ENCODE measurements at places on chromosomes 13 and 19.

GRCh38 chr19:42292042-42292960 is 9.6 kb upstream of the PRR19 start:
- DNase-seq, result no peak

DNA sequence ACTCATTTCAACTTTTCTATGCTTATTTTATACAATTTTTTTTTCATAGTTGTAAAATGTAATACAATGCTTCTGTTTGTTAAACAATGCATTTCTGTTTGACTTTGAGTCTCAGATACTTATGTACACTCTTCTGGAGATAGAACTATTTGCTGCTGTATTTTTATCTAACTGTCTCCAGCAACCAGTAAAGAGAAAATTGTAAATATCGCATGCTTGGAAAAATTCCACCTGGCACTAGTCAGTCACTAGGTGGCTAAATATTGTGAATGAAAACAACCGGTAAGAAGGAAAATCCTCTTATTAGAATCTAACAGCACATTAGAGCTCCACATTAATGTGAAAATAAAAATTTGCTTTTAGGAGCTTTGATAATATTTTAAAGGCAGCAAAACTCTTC is 876.5 kb downstream of the PCDH9 start:
- DNase-seq, result peak; percentile 89

DNA sequence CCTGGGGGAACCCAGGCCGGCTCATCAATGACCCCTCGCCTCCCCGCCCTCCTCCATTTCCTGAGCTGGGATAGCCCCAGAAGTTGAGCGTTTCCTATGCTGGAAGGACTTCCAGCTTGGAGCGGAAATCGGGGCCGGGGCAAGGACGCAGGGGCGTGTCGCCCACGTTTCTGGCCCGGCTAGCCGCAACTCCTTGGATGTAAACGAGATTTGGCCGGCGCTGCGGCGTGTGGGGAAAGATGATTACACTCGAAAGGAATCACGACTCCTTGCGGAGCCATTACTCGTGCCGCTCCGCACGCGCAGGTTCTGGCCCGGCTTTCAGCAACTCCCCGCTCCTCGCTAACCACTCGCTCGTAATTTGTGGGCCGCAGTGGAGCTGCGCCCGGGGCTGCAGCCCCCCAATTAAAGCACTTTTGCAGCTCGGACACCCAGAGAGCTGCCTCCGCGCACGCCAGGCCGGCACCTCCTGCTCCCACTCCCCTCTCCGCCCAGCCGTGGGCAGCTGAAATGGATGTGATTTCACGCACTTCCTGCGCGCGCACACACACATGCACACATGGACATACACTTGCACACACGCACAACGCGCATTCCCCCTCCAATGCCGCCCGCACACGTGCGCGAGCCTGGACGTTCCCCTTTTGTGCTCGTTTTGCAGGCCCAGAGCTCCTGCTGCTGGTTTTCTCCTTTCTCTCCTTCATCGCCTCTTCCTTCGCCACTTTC is 15.7 kb downstream of the ZIC5 start:
- no peak for DNase-seq

GRCh38 chr19:33691030-33691427 is 69.3 kb downstream of the CHST8 start:
- no peak for DNase-seq

GRCh38 chr19:46366620-46367292 is 19.9 kb downstream of the PPP5C start:
- no peak for DNase-seq

DNA sequence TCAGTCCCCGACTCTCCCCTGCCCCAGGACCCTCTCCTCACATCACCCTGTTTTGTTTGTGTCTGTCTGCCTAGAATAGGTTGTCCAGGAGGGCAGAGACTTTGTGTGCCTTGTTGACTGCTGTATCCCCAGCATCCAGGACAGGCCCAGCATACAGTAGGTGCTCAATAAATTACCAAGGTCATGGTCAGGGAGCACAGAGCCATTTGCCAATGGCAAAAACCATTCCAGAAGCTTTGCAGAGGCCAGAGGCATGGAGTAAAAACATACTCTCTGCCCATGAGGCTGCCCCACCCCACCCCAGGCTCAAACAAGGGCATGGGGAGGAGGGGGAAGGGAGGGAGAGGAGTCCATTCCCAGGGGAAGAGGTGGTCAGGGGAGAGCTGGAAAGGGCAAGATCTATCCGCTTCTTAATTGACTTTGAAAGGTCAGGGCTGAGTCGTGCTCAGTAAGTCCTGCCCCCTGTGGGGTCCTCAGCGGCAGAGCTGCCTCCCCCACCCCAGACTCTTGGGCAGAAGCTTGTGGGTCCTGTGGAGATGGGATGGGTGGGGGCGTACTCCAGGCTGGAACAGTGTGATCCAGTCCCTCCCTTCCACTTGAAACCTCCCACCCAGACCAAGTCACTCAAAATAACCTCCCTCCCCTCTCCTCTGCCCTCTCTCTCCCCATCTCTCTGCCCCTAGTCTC is 4.4 kb downstream of the GPR4 start:
- DNase-seq, result no peak

- peak; percentile 59 for DNase-seq
Observed at GRCh38 chr19:10701955-10702525, 801 bp downstream of the QTRT1 start.

DNA sequence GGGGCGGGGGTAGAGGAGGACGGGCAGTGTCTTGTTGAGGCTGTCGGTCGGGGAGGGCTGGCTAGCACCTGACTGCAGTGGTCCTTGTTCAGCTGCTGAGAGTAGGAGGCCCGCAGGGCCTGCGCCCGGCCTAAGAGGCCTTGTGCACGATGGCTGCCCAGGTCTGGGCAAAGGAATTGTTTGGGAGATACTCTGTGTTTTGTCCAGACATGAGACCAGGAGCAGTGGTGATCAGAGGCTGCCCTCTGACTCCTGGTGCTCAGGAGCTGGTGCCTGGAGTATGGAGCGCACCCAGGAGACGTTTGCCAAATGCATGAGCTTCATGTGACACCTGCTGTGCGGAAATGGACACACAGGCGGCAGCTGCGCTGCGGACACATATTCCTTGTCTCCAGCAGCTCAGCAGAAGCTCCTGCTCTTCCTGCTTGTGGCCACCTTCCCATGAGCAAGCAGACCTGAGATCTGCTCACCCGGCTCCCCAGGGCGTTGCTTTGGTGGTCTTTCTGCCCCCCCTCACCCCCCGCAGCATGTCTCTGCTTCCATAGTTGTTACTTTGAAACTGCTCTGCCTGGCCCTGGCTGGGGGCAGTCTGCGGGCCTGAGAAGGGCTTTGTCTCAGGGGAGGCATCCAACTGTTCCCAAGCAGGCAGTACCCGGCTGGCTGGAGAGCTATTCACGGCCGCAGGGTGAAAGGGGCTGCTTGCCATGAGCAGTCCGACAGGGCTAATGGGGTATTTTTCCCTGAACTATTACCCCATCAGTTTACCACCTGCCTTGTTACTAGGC is 163.9 kb downstream of the TEX29 start:
- DNase-seq, result peak; percentile 95

GRCh38 chr19:5697022-5697889 is 7.2 kb downstream of the RPL36 start:
- DNase-seq, result no peak

DNA sequence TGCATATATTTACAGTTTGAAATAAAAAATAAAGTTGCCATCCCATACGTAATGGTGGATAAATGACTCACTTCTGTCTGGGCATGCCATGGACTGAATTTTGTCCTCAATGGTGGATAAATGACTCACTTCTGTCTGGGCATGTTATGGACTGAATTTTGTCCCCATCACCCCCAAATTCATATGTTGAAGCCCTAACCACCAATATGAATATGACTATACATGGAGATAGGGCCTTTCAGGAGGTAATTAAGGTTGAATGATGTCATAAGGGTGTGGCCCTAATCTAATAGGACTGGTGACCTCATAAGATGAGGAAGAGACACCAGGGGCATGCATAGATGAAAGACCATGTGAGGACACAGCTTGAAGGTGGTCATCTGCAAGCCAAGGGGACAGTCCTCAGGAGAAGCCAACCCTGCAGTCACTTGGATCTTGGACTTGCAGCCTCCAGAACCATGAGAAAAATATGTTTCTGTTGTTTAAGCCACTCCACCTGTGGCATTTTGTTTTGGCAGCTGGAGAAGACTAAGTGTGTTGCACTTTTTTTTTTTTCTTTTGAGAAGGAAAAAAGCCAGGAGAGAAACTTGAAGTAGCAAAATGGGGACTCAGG is 41.8 kb downstream of the RFC3 start:
- no peak for DNase-seq

DNA sequence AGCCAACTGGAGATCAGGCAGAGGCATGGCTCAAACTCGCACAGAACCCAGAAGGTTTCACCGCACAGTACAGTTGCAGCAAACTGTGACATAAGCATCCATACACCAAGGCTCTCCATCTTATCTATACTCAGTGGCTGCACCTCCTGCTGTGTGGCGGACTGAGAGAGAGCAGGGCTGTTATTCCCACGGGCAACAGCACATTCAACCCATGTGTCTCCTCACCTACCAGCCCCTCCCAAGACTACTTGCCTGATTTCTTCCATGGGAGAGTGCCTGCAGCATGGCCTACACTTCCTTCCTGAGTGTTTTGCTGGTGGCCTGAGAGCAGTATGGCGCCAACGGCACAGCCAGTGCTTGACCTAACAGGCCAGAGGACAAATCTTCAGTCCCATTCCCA is 1606.6 kb downstream of the SLITRK1 start:
- no peak for DNase-seq

- DNase-seq, result no peak
Observed at GRCh38 chr13:43227721-43228120, 204.3 kb downstream of the DNAJC15 start.

DNA sequence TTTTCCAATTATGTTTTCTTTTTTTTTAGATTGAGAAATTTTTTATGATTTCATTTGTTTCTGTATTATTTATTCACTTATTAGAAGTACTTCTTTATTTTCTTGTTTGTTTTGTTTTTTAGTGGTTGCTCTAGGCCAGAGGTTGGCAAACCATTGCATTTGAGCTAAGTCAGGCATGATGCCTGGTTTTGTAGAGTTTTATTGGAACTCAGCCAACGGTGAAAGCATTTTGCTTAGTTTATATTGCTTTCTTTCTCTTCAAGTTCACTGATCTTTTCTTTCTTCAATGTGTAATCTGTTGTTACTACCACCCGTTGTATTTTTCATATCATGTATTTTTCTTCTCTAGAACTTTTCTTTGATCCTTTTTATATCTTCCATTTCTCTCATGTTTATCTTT is 19.7 kb downstream of the ZNF567 start:
- no peak for DNase-seq

GRCh38 chr13:103703246-103703645 is 637.0 kb upstream of the SLC10A2 start:
- no peak for DNase-seq

DNA sequence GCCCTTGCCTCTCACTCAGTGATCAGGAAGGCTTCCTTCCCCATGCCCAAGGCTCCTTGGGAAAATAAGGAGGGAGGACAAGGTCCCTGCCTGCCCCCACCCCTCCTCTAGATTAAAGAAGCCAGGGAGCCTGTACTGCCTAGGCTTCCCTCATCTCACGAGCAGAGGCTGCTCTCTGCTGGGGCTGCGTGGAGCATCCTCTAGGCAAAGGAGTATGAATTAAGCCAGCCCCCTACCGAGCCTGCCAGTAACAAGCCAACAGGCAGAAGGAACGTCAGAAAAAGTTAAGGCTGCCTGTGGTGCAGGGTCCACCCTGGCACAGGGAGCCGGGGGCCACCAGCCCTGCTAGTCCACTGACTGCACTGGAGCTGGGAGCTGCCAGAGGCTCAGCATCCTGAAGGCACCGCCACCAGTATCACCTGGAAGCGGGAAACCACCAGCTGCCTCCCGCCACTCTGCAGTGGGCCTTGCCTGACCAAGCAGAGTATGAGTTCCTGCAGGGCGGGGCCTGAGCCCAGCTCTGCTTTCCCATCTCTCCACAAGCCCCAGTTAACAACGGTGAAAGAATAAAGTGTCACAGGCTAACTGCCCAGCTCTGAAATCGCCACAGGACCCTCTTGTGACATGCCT is 6.8 kb downstream of the NAPA start:
- DNase-seq, result no peak

- DNase-seq, result no peak
Observed at GRCh38 chr19:16340092-16340491, 15.5 kb downstream of the KLF2 start.

DNA sequence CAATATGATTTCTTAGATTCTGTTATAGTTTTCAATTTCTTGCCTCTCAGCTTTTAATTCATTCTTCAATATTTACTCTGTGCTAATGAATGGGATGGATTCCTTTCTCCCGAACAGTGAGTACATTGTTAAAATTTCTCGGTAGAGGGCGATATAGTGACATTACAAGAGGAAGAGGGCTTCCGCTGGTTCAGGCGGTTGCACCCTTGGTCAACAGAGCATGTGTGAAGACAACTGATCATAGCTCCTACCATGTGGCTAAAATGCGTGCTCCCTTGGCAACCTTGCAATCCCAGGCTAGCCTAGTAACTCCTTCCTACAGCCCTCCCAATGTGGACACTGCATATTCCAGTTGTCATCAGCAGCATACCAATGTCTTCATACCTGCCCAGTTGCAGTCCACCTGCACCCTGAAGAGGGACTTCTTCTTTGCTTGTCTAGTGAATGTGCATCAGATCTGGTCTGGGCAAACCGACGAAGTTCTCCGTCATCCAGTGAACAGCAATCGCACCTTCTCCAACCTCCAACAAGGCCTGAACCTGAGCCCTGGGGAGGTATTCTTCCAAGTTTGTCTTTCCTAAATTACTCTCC is 653.0 kb upstream of the GPC6 start:
- no peak for DNase-seq

- peak; percentile 52 for DNase-seq
Observed at GRCh38 chr13:81929988-81930387, 1589.1 kb upstream of the SPRY2 start.

DNA sequence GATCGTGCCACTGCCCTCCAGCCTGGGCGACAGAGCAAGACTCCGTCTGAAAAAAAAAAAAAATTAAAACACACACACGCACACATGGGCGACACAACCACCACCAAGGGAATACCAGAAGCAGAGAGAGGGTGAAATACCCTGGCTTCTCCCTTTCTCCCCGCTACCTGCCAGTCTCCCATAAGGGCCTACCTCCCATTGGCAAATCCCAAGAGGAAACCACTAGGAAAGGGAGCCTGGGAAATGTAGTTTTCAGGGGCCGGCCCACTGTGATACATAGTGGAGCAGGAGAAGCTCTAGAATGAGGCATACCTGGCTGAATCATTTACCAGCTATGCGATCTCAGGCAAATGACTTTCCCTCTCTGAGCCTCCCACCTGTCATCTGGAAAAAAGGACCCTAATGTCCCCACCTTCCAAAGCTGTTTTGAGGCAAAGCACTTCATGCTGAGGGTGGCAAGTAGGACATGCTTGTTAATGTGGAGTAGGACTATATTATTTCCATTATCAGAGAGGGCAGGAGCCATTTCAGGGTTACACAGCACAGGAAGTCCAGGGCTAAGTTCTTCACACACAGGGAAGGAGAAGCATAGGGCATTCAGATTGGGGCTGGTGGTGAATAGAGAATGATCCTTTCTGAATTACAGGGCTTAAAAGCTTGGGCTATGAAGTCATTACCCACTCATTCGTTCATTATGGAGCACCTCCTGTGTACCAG is 14.3 kb upstream of the HNRNPUL1 start:
- no peak for DNase-seq

DNA sequence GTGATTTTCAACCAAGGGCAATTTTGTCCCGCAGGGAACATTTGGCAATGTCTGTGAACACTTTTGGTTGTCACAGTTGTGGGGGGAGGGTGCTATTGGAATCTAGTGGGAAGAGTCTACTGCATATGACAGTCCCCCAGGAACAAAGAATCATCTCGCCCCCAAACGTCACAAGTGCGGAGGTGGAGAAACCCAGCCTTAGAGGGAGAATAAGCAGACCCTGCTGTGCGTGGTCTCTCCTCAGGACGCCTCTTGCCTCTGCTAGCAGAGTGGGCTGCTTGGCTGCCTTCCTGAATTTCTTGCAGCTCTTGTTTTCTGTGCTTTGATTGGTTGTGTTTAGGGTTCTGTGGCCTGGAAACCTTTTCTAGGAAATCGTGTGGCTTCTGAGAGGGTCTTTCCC is 42.5 kb downstream of the NFIX start:
- DNase-seq, result no peak
